ENCODE measurements at places on chromosomes 13 and 19.

DNA sequence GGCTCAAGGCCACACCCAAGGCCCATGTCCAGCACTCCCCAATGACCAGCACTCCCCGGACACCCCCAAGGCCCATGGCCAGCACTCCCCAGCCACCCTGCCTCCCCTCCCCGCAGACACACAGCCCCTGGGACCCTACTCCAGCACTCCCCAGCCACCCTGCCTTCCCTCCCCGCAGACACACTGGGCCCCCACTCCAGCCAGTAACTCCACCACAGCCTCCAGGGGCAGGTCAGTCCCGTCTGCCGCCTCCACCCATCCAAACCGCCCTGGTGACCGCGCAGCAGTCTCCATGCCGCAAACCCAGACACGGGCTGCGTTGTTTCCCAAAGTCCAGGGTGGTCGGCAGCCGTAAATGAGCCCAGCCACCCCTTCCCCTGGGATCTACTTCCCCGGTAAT lies 70.7 kb downstream of the SPACA7 start:
- DNase-seq = peak; percentile 52

DNA sequence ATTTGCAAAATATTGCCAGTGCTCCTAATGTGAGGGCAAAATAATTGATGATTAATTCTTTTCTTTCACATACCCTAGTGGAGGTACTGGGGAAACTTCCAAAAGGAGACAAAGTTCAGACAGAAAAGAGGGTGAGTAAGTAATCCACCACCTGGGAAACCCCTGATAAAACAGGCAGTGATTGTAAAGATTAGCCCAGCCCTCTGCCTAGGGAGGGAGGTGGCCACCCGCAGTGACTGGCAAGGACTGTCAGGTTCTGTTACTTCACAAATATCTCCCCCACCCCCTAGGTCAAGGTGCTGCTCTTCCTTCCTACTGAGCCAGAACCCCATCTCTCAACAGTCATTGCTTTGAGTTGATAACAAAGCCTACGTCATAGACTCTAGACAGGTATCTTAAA lies 239.7 kb downstream of the DNAJC15 start:
- DNase-seq = no peak

DNA sequence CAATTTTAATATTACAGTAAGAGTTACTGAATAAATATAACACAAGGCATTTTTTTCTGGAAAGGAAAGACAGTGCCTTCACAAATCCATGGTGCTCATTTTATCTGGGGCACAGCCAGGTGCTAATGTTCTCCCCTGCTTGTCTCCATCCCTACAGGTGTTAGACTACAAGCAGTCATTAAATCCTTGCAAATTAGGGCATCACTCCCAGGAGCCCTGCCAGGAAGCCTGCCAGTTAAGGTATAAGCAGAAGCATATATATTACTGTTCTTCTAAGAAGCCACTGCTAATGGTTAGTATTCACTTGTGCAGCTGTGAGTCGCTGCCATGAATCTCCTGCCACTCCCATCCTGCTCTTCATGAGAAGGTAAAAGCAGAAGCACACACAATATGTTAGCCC lies 149.7 kb downstream of the OXGR1 start:
- no peak for DNase-seq

DNA sequence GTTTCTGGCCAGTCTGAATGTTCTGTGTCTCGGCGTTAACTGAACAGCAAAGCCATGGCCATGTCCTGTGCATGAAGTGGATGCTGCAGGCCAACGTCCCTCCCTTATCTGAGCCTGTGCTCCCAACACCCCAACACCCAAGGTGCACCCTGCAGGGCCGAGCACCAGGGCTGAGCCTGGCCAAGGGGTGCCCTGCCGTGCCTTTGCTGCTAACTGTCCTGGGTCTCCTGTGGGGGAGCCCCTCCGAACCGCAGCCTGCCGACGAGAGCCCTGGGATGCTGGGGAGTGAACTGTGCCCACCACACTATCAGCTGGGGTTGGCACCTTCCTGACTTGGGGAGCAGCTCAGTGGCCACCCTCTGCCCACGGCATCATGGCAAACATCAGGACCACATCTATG lies 17.6 kb downstream of the GPX4 start:
- peak; percentile 18 for DNase-seq

- no peak for DNase-seq
Observed at GRCh38 chr13:79724348-79725103, 243.6 kb downstream of the NDFIP2 start.

DNA sequence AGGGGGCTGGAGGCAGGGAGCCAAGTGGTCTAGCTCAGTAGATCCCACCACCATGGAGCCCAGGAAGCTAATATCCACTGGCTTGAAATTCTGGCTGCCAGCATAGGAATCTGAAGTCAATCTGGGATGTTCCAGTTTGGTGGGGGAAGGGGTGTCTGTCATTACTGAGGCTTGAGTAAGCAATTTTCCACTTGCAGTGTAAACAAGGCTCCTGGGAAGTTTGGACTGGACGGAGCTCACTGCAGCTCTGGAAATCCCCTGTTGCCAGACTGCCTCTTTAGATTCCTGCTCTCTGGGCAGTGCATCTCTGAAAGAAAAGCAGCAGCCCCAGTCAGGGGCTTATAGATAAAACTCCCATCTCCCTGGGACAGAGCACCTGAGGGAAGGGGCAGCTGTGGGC lies 349.2 kb upstream of the KLHL1 start:
- no peak for DNase-seq

- DNase-seq = no peak
Observed at GRCh38 chr19:19774354-19775033, 41.6 kb upstream of the ZNF14 start.

- DNase-seq = peak; percentile 94
Observed at GRCh38 chr19:40718774-40719391, 2.0 kb downstream of the ITPKC start.

DNA sequence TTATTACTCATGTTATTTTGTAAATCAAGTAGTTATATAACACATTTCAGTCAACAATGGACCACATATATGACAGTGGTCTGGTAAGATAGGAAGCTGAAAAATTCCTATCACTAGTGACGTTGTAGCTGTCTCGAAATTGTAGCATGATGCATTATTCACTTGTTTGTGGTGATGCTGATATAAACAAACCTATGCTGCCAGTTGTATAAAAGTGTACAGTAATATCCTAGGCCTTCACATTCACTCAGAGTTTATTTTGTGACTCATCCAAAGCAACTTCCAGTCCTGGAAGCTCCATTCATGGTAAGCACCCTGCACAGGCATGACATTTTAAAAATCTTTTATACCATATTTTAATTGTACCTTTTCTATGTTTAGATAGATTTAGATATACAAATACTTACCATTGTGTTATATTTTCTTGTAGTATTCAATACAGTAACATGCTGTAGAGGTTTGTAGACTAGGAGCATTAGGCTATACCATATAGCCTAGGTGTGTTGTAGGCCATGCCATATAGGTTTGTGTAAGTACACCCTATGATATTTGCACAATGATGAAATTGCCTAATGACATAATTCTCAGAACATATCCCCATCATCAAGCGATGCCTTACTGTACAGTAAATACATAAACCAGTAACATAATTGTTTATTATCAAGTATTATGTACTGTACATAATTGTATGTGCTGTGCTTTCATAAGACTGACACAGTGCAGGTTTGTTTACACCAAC lies 49.3 kb downstream of the IFT88 start:
- DNase-seq = no peak

DNA sequence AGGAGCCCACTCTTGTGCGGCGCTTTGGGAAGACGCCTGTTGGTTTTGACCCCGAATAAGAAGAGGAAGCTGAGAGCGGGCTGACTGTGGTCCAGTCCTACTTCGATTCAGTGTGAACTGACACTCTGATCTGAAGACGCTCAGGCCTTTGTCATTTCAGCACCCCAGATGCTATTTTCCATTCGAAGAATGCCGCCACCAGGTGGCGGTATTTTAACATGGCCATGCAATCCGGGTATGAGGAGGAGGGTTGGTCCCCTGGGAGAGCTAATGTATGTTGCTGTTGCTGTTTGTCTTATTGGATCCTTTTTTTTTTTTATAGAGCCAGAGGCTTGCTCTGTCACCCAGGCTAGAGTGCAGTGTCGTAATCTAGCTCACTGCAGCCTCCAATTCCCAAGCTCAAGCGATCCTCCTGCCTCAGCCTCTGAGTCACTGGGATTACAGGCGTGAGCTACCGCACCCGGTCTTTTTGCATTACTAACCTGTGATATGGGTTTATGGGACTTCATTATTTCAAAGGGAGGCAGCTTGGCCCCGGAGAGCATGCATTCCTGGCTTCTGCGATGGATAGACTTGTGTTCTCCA lies 803 bp upstream of the TIMM44 start:
- peak; percentile 81 for DNase-seq

DNA sequence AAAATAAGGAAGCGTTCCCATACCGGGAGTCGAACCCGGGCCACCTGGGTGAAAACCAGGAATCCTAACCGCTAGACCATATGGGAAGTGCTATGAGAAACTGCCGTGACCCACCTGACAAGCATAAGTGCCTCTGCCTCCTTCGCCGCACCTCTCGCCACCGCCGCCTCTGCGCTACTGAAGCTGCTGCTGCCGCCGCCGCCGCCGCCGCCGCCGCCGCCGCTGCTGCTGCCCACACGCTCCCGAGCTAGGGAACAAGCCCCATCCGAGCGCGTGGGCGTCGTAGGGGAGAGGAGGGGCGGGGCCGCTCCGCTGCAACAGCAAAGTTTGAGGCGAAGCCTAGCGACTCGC lies 610 bp upstream of the WBP4 start:
- DNase-seq = peak; percentile 91

DNA sequence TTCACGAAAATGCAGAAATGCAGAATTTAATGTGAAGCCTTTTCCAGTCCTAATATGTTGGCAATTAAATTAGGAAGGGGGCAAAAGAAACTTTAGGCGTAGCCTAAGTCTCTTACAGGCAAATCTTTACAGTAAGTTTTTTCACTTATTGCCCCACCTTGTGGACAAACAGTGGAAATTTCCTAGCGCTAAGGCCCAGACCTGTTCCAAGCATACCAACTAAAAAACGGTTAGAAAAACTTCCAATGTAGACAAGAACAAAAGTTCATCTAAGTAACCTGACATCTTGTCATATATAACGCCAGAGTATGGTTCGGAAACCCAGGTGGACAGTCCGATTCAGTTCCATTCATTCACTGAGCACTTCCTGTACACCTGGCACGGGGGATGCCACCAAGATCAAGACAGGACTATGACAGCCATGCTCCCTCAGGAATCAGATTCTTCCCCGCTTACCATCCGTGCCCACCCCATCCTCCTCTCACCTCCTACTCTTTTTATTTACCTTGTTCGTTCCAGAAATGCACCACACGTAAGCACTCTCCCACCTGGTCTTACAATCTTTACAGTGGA lies 4.9 kb downstream of the ZAR1L start:
- no peak for DNase-seq

GRCh38 chr13:109654341-109655205 lies 131.8 kb downstream of the IRS2 start:
- no peak for DNase-seq

GRCh38 chr19:28636016-28636629 lies 576.8 kb downstream of the UQCRFS1 start:
- no peak for DNase-seq

DNA sequence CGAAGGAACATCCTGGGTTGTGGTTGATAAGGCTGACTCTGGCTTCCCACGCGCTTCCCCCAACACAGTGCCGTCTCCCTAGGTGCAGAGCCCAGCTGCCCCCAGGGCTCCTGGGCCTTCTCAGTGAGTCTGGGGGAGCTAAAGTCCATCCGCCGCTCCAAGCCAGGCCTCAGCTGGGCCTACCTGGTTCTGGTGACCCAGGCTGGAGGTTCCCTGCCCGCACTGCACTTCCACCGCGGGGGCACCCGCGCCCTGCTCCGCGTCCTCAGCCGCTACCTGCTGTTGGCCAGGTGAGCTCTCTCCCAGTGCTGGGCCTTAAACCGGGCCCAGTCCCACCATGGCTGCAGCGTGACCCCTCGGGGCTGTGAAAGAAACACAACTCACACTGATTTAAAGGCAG lies 3.7 kb downstream of the TBC1D17 start:
- peak; percentile 51 for DNase-seq

DNA sequence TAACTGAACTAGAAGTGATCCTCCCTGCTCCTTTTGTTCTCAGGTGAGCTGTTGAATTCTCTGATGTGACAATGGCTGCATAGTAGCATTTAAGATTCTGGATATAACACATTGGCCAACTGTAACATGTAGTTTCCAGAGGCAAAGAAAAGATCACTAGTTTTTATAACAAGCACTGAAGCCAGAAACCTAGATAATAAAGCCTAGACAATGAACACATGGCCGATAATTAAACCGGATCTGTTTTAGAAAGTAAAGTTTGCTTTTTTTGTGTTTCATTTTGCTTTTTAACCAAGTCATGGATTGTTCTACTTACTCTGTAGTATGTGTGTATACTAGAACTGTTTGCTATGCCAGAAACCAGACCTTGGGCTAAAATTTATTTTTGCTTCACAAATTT lies 225.5 kb upstream of the KLHL1 start:
- no peak for DNase-seq

DNA sequence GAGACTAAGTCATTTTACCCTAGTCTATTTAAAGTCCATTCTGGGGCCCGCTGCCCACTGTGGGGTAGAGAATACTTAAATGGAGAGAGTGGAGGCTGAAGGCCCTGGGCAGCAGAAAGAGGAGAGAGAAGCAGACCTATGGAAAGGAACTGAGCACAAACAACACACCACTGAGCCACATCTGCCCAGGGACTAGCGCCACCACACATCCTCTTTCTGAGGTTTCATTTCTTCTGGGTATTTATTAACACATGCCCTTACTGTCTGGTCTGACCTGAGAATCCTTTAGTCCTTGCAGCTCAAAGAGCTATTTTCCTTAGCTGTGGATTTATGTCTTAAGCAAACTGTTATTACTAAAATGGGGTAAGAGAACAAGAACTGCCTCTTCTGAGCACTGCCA lies 154.0 kb downstream of the NALCN start:
- DNase-seq = no peak

- DNase-seq = no peak
Observed at GRCh38 chr19:51123802-51124201, 904 bp upstream of the SIGLEC9 start.

GRCh38 chr19:29479941-29480340 lies 45.9 kb upstream of the VSTM2B start:
- DNase-seq = no peak

- DNase-seq = no peak
Observed at GRCh38 chr13:79908381-79908780, 427.4 kb downstream of the NDFIP2 start.

- DNase-seq = no peak
Observed at GRCh38 chr13:23183292-23183691, 2.5 kb downstream of the SGCG start.

GRCh38 chr13:48125794-48126228 lies 30.9 kb upstream of the MED4 start:
- DNase-seq = no peak

GRCh38 chr13:98761126-98761985 lies 8.9 kb upstream of the SLC15A1 start:
- DNase-seq = no peak

GRCh38 chr13:34085204-34085603 lies 267.3 kb downstream of the RFC3 start:
- DNase-seq = no peak

- no peak for DNase-seq
Observed at GRCh38 chr13:108477376-108477775, 152.0 kb upstream of the MYO16 start.

GRCh38 chr13:73603646-73604045 lies 530.6 kb downstream of the KLF12 start:
- DNase-seq = no peak

Data from right lobe of liver (tissue), 6 donors.